HT1080 (cell line): ENCODE measurements at places on chromosomes 7 and 10.

DNA sequence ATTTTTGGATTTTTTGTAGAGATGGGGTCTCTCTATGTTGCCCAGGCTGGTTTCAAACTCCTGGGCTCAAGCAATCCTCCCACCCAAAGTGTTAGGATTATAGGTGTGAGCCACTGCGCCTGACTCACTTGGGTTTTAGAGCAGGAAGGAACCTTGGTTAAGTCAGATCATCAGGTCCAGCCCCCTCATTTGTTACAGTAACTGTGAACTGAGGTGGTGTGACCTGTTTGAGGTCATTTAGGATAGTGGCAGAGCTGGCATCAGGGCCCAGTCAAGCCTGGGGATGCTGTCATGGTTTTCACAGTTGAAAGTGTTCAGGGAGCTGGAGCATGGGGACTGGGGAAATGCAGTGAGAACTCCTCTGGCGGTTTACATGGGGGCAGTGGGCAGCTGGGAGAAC lies 159.6 kb downstream of the TAX1BP1 start:
- no peak for DNase-seq

DNA sequence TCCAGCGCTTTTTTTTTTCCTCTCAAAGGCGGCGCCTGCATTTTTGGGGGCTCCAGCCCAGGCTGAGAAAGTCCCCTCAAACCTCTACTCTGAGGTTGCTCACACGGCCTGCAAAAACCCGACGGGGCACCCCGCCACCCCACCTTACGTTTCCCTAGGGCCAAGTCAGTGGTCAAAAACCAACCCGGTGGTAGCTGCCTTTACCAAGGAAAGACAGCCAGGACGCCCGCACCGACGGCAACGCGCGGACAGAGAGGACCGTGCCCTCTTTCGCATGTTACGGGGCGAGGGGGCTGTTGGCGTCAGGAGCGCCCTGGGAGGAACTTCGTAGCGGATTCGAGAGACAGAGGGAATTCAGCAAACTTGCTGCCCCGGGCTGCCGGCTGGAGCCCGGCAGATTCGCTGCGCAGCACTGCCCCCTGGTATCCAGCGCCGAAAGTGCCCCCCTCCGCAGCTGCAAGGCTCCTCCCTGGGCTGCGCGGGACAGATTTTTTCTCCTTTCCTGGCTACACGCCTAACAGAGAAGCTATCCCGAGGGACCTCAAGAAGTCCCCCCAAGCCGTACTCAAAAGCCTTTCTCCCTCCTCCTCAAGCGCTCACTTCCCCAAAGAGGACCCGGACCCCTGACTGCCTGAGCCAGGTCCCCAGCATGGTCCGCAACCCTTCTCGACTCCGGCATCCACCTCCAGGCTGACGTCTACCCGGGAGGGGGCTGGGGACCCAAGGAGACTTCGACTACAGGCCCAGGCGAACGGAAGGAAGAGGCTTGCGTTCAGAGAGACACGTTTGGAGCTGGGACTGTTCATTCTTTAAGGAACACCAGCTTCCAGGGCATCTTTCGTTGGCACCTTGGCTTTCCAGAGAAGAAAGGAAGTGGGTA lies 27.7 kb upstream of the VAX1 start:
- DNase-seq = peak; percentile 57

- no peak for DNase-seq
Observed at GRCh38 chr7:138970952-138971351, 10.2 kb downstream of the KIAA1549 start.

- DNase-seq = no peak
Observed at GRCh38 chr10:7133278-7133677, 277.6 kb downstream of the SFMBT2 start.

DNA sequence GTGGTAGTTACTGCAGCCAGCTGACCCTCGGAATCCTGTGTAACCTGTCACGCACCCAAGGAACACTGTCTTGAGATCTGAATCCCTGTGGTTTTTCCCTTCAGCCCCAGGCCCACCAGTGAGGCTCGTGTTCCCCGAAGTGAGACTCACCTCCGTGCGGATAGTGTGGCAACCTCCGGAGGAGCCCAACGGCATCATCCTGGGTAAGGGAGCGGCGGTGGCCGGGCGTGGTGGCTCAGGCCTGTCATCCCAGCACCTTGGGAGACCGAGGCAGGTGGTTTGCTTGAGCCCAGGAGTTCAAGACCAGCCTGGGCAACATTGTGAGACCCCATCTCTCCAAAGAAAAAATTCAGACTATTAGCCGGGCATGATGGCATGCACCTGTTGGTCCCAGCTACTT lies 549.9 kb upstream of the FOXK1 start:
- no peak for DNase-seq

GRCh38 chr7:78311181-78311580 lies 512.6 kb downstream of the PHTF2 start:
- DNase-seq = no peak

GRCh38 chr10:84460520-84460919 lies 132.1 kb downstream of the CCSER2 start:
- no peak for DNase-seq

- DNase-seq = no peak
Observed at GRCh38 chr7:11895337-11895736, 63.3 kb upstream of the THSD7A start.

DNA sequence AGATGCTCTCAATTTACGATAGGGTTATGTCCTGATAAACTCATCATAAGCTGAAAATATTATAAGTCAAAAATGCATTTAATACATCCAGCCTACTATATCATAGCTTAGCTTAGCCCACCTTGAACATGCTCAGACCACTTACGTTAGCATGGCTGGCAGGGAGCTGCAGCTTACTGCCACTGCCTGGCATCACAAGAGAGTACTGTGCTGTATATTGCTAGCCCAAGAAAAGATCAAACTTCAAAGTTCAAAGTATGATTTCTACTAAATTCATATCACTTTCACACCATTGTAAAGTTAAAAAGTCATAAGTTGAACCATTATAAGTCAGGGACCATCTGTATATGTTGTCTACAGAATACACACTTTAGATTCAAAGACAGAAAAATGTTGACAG lies 91.6 kb downstream of the HYCC1 start:
- no peak for DNase-seq

- no peak for DNase-seq
Observed at GRCh38 chr7:10222976-10223375, 750.7 kb upstream of the PHF14 start.

DNA sequence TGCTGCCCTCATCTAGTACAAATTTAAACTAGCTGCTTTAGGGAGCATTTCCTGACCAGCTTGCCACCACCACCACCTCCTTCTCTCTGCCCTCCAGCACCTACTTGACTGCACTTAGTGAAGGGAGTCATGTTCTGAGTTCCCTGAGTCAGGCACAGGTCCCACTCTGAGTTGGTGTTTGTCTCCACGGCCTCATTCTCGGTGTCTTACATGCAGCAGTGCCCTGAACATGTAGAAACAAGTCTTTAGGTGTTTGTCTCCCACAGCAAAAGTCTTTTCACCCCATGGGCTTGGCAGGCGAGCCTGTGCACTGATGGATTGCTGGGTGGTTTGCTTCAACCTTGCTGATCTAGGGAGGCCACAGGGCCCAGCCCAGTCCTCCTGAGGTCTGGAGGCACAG lies 16.9 kb downstream of the TSPAN14 start:
- no peak for DNase-seq
